Astrocyte (in vitro differentiated cells and primary cell): ENCODE measurements at places on chromosomes 5 and 9. TPM values are rescaled to one million over a fixed set of nuclear protein-coding genes. Genes with fewer than 3 reads are reported as not detected.

NCS1 gene
- 119 and 126 TPM in 2 replicates for total RNA-seq

- DNase-seq, result peak; percentile 50
Measured at GRCh38 chr5:76641514-76642120, 18.4 kb upstream of the F2RL2 start.

DNA sequence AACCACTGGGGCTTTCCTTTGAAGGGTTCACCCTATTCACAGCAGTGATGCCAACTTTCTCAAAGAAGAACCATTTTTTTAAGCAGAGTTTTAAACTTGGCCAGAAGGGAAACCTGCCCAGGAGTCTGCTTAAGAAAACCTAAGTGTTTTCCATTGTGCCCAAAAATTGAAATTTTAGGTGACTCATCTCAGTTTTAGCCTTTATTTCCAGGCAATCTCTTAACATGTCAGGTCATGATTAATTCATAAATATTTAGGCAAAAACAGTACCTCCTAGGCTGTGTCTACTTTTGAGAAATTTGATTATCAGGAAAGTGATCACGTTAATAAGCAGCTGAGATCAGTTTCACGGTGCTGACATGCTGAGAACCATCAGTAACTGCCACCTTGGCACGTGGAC, 61.9 kb downstream of the TLE1 start:
- DNase-seq, result no peak

RMRP gene
- total RNA-seq, result 13,402 and 14,410 TPM in 2 replicates

DNA sequence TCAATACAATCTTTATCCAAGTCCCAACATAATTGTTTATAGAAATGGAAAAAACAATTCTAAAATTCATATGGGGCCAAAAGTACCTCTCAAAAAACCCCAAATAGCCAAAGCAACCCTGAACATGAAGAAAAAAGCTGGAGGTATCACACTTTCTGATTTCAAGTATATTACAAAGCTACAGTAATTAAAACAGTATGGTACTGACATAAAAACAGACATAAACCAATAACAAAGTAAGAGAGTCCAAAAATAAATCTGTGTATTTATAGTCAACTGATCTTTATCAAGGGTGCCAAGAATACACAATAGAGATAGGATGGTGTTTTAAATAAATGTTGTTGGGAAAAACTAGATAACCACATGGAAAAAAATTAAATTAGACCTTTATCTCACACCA, 13.6 kb upstream of the GOLPH3 start:
- DNase-seq, result no peak

- DNase-seq, result no peak
Measured at GRCh38 chr9:89923174-89923573, 318.4 kb downstream of the GADD45G start.

DNA sequence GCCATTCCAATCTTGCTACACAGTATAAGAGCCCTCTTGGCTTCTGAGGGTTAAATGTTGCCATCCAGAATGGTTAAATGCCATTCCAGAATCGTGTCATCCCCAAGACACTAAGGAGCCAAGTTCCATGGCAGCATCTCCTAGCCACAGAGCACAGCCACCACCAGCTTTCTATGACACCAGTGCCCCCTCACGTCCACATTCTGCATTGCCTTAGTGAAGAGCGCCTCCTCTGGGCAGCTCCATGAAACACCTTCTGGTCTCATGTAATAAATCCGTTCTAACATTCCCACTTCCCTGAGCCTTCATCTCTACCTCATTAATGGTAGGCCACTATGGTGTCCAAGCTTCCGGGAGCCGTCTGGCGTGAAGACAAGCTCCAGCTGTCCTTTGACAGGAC, 12.4 kb downstream of the CBY3 start:
- no peak for DNase-seq

GRCh38 chr5:94670726-94671125, 52.3 kb downstream of the SLF1 start:
- DNase-seq, result peak; percentile 28

ZFP37 gene
- total RNA-seq, result 1.5 and 2.1 TPM in 2 replicates

DNA sequence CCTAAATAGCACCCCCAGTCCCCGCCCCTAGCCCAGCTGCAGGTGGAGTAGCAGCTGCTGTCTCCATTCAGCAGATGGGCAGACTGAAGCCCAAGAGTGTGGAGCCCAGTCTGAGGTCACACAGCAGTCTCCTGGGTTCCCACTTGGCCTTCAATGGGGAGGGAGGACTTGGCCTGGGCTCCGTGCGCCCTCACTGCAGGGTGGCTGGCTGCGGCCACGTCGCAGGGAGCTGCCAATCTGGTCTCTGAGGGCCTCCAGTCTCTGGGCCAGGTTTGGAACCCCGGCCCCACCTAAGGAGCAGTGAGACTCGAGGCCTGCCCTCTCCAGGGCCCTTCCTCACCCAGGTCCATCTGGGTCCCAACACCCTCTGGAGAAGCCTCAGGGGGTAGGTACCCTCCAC, 7.4 kb downstream of the KIF12 start:
- no peak for DNase-seq

IGFBPL1 gene
- 5.6 and 11.0 TPM in 2 replicates for total RNA-seq

DNA sequence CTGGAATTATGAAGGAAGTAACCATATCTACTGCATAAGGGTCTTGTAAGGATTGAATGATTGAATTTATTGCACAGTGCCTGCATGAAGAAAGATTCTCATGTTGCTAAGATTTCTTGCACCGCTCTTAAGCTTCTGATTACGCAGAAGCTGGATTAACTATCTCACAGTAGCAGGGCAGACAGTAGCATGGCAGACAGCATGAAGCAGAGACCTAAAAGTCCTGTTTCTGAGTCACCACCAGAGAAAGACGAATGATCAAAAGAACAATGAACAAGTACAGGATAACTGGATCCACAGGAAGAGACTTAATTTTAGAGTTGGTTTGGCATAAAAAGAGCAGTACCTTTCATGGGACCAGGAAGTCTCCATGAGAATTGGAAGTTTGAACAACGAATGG, 142.4 kb downstream of the MAPKAP1 start:
- peak; percentile 41 for DNase-seq

GRCh38 chr9:36842560-36843530, 191.2 kb downstream of the PAX5 start:
- no peak for DNase-seq

CYFIP2 gene
- 82.7 and 96.8 TPM in 2 replicates for total RNA-seq

GRCh38 chr9:89494199-89494598, 3.7 kb downstream of the SEMA4D start:
- DNase-seq, result no peak

GRCh38 chr9:113511856-113512761, 48.6 kb downstream of the RGS3 start:
- DNase-seq, result peak; percentile 62

CYSRT1 gene
- total RNA-seq, result 1.2 and 1.3 TPM in 2 replicates

SLC6A7 gene
- not detected in 2 replicates for total RNA-seq

- no peak for DNase-seq
Measured at GRCh38 chr5:10667431-10668057, 93.5 kb downstream of the DAP start.

ADRA1B gene
- 1.4 and 1.9 TPM in 2 replicates for total RNA-seq

- peak; percentile 87 for DNase-seq
Measured at GRCh38 chr5:73962801-73963425, 336.9 kb downstream of the ARHGEF28 start.

- DNase-seq, result no peak
Measured at GRCh38 chr5:59098743-59099142, 515.9 kb downstream of the RAB3C start.

PCDHGC4 gene
- 6.6 and 7.4 TPM in 2 replicates for total RNA-seq

PNPLA7 gene
- total RNA-seq, result 2.6 and 2.9 TPM in 2 replicates

DNA sequence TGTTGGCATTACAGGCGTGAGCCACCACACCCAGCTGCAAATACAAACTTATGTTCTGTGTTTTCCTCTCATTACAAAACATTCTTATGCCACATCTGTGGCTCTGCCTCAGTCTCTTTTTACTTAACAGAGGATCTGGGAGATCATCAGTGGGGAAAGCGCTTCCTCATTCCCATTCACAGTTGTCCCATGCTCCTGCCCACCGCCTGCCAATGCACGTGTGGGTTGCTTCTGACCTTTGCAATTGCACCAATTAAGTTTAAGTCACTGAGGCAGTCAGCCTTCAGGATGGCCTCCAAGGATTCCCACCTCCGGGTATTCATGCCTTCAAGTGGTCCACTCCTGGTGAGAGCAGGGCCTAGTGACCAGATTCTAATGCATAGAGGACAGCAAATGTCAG, 34.9 kb upstream of the EEIG1 start:
- no peak for DNase-seq

DNA sequence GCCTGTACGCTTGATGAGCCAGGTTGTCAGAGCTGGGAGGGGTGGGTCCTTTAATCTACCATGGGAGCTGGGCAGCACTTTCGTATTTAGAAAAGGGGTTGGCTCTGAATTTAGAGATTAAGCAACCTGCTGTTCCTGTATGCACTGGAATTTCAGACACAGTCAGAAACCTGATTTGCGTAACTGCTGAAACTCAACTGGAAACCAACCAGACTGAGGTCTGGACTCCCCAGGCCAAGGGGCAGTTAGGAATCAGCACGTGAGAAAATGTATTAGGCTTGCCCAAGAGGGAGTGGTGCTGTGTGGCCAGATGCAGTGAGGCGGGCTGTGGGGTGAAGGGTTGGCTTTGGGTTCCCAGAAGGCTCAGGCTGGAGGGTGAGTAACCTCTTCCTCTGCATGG, 235.0 kb downstream of the GOLPH3 start:
- DNase-seq, result no peak

DNA sequence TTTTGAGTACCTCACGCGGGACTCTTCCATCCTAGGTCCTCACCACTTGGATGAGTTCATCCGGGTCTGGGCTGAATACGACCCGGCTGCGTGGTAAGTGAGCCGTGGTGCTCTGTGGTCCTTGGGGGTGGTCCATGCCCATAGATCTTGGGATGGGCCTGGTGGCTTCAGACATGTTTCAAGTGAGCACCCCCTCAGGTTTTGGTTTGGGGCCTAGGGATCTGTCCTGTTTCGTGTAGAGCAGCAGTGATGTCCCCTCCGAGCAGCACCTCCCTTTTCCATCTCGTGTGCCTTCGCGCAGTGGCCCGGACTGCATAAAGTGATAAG, 218.9 kb downstream of the CACNA1B start:
- DNase-seq, result no peak

DNA sequence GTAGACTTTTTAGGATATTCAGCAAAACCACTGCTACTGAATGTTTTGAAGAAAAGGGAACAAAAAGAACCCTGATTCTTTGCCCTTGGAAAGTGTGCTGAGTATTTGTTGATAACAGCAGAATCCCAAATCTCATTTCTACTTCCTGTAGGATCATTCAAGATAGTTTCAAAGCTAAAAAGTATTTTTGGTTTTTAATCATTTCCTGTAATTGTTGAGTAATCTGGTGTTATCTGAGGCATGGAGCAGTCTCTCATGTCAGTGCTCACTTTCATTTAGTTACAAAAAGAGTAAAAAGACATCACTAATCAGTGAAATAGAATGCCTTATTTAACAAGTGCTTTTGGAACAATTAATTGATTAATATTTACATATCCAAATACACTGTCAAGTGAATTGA, 56.1 kb downstream of the ITGA2 start:
- peak; percentile 25 for DNase-seq

FCN1 gene
- not detected in 2 replicates for total RNA-seq

- no peak for DNase-seq
Measured at GRCh38 chr5:77397686-77398292, 94.3 kb downstream of the WDR41 start.

DNA sequence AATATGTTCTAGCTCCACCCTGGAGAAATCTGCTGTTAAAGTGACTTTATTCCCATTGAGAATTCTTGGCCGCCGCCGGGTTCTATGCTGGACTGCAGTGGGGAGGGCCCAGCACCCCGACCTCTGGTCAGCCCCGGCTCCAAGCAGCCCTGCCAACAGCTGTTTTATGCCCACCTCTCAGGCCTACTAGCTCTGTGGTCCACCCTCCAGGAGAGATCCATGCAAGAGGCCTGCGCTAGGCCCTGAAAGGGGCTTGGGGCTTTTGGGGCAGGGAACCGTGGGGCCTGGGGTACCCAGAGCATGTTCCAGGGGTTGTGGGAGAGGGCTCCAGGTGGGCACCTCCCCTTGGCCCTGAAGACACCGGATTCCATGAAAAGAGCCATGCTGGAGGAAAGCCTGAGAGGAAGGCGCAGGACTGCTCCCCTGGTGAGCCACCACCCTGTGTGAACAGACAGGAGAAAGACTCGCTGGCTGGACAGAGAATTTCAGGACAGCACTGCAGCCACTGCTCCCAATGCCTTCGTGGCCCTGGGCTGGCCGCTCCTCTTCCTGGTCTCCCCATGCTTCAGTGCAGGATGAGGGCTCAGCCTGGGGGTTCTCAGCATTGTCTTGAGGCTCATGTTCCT, 44.6 kb upstream of the RUFY1 start:
- no peak for DNase-seq

DNA sequence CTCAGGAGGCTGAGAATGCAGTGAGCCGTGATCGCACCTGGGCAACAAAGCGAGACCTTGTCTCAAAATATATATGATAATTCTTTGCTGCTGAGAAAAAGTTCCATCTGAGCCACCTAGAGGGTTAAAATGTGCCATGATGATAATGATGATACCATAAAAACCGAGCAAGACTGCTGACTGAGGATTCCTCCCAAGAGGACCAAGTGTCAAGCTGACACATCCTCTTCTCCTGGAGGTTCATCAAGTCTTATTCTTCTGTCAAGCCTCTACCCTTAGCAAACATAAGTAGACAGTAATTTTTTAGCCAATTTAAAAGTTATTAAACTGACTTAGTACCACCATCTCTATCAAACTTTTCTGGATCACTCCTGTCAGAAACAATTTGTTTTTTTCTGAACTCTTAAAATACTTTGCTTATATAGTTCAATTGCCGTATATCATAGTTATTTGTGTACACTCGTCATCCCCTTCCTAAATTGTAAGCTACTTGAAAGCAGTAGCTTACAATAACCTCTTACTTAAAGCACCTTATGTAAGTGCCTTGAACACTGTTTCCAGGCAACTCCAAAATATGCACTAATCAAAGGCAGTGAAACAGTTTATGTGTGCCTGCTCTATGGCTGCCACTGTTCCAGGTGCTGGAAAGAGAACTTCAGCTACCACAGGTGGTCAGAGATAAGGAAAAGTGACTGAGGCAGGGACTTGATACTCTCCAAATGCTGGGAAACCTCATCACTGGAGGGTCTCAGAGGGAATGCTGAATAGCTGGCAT, 57.4 kb downstream of the SCAI start:
- DNase-seq, result no peak

TMOD1 gene
- total RNA-seq, result 0.24 and 0.48 TPM in 2 replicates

DNA sequence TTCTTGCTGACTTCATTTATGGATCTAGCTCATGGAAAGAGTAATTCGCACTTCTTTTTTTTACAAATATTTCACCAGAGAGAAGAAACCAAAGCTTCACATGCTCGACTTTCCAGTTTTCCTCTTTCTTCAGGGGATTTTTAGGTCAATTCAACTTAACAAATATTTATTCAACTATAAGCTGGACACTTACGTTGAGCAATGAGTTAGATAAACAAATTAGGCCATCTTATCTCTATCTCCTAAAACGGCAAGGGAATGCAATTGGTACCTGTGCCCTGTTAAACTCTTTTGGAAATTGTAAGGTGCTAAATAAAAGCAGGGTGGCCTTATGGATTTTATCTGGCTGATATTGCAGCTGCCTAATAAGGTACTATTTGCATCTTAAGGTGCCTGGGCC, 145.1 kb upstream of the RAI14 start:
- DNase-seq, result no peak

DNA sequence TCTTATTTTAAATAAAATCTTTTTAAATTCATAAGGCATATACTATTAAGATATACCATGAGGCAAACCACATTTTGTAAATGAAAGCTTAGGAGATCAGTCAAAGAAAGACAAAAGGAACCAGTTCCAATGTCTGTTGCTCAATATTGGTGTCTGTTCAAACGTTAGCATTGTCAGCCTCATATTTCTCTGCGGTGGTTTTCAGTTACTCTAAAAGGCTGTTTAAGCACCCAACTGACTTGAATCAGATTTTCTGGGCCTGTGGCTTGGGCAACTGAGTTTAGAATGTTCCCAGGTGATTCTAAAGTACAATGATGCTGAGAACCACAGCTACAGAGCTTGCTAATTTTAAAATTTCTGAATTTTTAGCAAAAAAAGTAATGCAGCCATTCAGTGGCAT, 166.3 kb upstream of the KIF2A start:
- DNase-seq, result no peak
